H54 (cell line): ENCODE measurements at places on chromosomes 16 and 17.
A peak's percentile ranks its signal among the peaks of the same experiment; 100 is the strongest.

DNA sequence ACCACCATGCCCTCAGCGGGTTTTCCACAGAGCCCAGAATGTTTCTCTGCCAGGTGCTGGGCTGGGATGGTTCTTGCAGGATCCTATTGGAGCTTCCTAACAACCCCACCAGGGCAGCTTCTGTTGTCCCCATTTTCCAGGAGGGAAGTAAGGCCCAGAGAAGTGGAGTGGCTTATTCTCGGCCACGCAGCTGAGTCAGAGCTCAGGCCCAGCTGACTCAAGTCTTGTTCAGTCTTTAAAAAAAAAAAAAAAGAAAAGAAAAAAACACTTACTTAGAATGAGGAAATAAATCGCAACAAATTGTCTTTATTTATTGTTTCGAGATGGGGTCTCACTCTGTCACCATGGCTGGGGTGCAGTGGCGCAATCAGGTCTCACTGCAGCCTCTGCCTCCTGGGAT is 413.0 kb downstream of the CPPED1 start:
- DNase-seq = peak; percentile 15

GRCh38 chr16:11094075-11094856 is 149.9 kb downstream of the CLEC16A start:
- peak; percentile 21 for DNase-seq

- DNase-seq = no peak
Measured at GRCh38 chr17:81294512-81295030, 536 bp downstream of the SLC38A10 start.

DNA sequence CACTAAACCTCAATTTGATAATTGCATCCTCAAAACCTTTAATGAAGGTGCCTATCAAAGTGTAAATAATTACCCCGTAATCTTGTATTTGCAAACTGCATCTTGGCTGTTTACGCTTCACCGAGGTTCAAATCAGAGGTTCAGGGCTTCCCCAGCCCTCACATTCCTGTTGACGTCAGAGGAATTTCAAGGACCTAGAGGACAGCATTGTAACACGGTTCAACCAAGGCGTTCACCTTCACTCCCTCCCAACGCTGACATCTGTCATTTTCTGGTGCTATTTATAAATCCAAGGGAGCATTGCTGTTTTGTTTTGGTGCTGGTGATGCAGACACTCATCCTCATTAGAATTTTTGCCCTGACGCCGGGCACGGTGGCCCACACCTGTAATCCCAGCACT is 691.6 kb upstream of the RBFOX1 start:
- DNase-seq = no peak

GRCh38 chr17:77666462-77666861 is 292.0 kb upstream of the TNRC6C start:
- DNase-seq = no peak

DNA sequence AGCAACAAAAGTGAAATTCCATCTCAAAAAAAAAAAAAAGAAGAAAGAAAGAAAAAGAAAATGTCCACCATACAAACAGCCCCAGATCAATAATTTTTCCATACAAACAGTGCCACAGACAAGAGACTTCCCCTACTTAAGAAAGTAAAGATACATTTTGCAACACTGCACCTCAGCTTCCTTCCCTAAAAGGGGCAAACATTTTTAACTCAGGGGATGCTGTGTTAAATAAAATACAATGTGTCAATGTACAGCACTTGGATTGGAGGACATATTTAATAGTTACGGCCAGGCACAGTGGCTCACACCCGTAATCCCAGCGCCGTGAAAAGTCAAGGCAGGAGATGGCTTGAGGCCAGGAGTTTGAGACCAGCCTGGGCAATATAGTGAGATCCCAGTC is 22.3 kb downstream of the MYH11 start:
- no peak for DNase-seq
